Posterior cingulate gyrus (tissue), 11 donors: ENCODE measurements at places on chromosomes 5 and 9.

DNA sequence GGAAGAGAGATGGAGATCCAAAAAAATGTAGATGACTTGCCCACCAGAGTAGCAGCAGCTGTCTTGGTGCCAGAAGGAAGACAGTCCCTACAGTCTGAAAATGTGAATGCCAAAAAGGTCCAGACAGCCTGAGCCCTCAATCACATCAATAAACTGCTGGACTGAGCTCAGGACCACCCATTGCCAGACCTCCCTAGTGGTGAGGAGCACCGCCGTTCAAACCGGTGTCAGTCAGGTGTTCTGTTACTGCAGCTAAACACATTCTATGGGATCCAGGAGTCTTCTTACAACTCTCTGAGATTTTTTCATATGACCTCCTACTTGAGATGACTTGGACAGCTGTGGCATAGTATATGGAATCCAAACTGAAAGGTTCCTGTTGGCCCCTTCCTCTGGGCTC, 32.0 kb upstream of the OTP start:
- DNase-seq = no peak

DNA sequence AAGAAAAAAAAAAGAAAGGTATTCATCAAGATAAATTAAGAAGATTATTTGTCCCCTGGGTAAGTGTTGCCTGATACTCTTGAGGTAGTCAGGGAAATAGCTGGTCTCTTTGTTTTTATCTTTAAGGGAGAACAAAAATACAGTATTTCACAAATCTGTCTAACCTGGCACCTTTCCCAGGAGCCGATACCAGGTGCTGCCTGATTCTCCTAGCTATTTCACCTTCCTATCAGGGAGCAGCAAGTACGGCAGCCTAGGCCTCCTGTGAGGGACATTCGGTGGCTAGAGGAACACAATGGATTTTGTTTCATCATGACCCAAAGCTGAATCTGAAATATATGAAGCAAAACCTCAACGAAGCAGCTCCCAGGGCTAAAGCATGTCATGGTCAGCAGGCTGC, 86.0 kb downstream of the TARS1 start:
- DNase-seq = no peak

GRCh38 chr5:66987949-66988838, 208.4 kb downstream of the CD180 start:
- no peak for DNase-seq

GRCh38 chr5:116288524-116288923, 203.7 kb downstream of the COMMD10 start:
- no peak for DNase-seq

GRCh38 chr5:161288071-161288470, 258.5 kb downstream of the GABRB2 start:
- DNase-seq = no peak

- DNase-seq = no peak
These were observed 7.7 kb upstream of the FANCC start for GRCh38 chr9:95325221-95325620.

GRCh38 chr5:144179226-144179625, 8.6 kb downstream of the KCTD16 start:
- no peak for DNase-seq

GRCh38 chr5:149904977-149905376, 39.6 kb downstream of the PDE6A start:
- no peak for DNase-seq

DNA sequence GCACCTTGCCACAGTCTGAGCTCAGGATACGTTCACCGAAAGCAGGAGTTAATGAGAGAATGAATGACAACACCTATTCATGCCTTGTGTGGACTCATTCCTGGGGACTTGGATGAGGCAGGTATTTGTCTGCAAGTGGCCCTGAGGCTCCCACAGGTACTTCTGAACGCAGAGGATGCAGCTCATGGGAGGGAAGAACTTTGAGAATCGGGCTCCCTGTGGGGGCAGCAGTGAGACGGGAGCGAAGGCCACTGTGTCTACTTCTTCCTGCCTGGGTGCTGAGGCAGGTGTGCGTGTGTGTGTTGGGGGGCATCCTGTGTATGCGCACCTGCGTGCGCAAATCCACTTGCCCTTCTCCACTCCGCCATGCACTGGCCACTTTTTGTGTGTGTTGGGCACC, 42.2 kb downstream of the PTPN3 start:
- no peak for DNase-seq

DNA sequence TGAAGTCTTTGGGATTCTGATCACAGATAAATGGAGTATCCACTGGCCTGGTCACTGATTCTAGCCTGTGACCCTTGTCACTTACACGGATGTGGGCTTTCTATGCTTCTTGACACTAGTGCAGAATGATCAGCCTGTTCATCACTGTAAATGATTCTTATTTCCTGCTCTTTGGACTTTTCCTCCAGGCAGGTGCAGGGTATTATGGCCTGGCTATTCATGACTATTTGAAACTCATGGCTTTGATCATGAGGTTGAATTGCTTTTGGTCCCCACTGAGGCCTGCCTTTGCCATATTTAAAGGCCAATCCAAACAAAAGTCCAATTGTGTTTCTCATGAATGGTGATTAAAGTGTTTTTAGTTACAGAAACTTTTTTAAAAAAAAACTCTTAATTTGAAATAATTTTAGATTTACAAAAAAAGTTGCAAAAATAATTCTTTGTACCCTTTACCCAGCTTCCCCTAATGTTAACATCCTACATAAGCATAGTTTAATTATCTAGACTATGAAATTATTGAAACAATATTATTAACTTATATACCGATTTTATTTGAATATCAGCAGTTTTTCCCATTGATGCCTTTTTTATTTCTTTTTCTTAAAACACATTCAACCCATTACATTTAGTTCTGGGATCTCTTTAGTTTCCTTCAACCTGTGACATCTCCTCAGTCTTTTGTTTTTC, 68.1 kb downstream of the GALNT10 start:
- DNase-seq = no peak

- no peak for DNase-seq
These were observed 102.3 kb downstream of the CPLANE1 start for GRCh38 chr5:37146896-37147295.

GRCh38 chr5:23253621-23254198, 253.7 kb upstream of the PRDM9 start:
- DNase-seq = no peak

GRCh38 chr9:36029202-36029601, 7.5 kb upstream of the RECK start:
- no peak for DNase-seq

- DNase-seq = no peak
These were observed 450.2 kb upstream of the ZNF608 start for GRCh38 chr5:125196481-125197111.

GRCh38 chr9:87383344-87384150, 114.1 kb upstream of the DAPK1 start:
- no peak for DNase-seq

- DNase-seq = no peak
These were observed 27.5 kb downstream of the IRF1 start for GRCh38 chr5:132462856-132463745.
